Caco-2 (cell line): ENCODE measurements at places on chromosomes 4 and X.

DNA sequence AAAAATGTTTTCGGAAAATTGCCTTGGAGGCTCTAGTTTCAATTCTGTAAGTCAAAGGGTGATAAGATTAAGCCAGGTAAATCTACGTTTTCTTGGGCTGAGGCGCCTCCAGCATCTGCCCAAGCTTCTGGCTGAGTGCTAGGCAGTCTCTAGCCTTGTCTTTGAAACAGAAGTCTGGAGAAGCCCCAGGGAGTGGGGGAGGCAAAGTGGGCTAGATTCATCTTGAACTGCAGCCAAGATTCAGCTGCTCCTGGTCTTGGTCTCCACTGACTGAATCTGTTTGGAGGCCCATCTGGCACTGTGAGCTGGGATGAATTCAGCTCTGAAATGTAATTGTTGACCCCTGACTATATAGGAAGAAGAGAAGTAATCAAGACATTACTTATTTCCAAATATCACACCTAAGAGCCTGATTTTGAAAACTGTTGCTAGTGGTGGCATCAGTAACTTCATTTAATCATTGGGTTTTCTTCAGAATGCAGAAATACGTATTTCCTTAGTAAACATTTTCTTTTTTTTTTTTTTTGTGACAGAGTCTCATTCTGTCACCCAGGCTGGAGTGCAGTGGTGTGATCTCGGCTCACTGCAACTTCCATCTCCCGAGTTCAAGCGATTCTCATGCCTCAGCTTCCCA is 187.3 kb upstream of the LEF1 start:
- DNase-seq: no peak

DNA sequence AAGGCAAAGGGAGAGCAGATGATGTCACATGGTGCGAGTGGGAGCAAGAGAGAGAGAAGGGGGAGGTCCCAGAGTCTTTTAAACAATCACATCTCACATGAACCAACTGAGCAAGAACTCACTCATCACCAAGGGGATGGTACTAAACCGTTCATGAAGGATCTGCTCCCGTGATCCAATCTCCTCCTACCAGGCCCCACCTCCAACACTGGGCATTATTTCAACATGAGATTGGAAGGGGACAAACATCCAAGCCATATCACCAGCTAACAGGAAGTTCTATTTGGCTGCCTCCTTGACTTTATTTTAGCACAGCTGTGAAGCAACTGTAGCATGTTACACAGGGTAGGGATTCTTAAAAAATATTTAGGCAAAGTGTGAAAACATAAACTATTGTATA is 102.5 kb downstream of the DDIT4L start:
- DNase-seq: no peak

DNA sequence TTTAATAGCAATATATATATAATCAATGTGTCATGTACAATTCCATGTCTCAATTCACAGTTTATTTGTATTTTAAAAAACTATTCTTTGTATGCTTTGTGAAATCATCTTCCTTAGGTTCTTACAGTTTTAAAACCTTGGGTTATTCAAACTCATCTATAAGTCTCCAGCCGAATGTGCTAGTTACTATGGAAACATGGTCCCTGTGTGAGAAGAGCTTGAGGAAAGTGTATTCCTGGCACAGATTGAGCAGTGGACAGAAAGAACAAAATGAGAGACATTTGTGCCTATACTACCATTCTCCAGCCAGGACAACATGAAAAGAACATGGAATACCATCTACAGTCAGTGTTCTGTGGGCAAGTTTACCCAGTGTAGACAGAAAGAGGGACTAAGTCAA is 103.4 kb downstream of the EFHC2 start:
- no peak for DNase-seq

- no peak for DNase-seq
Observed at GRCh38 chr4:163622379-163623035, 128.0 kb downstream of the TMA16 start.

- DNase-seq: no peak
Observed at GRCh38 chr4:181677621-181678020, 565.6 kb upstream of the TENM3 start.

GRCh38 chr4:182449186-182449929 is 206.2 kb downstream of the TENM3 start:
- no peak for DNase-seq

DNA sequence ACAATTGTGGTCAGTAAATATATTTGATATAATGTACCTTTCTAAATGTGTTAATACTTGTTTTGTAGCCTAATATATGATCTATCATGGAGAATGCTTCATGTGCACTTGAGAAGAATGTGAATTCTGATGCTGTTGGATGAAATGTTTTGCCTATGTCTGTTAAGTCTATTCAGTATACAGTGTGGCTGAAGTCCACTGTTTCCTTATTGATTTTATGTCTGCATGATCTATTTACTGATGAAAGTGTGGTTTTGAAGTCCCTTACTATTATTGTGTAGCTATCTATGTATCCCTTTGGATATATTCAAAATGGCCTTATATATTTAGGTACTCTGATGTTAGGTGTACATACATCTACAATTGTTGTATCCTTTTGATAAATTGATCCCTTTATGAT is 515.8 kb upstream of the EPHA5 start:
- no peak for DNase-seq

- DNase-seq: no peak
Observed at GRCh38 chr4:135210341-135210740, 1008.8 kb upstream of the PABPC4L start.

- DNase-seq: no peak
Observed at GRCh38 chrX:117743469-117744251, 372.9 kb downstream of the KLHL13 start.

DNA sequence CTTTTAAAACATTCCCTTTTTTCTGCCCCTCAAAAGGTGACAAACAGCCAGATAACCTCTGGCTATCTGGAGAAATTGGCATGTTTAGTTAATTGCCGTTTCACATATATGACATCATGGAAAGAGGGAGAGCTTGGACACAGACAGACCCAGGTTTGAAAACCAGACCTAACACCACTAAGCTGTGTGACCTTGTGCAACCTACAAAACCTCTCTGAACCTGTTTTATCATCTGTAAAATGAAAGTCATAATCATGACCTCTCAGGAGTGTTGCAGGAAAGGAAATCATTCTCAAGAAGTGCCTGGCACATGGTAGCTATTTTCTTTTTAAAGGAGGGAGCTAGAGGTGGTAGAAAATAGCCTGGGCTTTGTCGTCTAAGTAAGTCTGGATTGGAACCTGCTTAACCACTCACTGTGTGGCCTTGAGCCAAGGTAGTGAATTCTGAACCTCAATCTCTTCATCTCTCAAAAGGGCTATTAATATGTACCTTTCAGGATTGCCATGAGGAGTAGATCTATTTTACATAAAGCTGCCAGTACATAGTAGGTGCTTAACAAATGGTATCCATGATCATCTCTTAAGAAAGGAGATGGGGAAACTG is 363.5 kb downstream of the BCOR start:
- no peak for DNase-seq
